ENCODE measurements at places on chromosomes 7 and 10.

- DNase-seq: no peak
These were observed 86.6 kb downstream of the COL28A1 start for GRCh38 chr7:7449055-7449454.

DNA sequence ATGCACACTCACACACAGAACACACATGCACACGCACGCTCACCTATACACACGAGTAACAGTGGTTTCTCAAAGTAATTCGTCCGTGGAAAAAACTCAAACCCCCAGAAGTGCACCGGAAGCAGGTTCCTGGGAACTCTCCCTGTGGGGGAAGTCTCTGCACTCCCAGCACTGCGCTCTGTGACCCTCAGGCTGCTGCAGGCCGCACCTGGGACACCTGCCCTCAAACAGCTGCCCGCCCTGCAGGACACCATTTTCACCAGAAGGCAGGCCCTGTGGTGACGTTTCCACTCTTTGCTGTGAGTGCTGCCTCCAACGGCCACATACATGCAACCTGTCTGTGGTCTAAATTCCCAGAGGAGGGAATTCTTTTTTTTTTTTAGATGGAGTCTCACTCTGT is 21.3 kb downstream of the YKT6 start:
- DNase-seq: no peak

DNA sequence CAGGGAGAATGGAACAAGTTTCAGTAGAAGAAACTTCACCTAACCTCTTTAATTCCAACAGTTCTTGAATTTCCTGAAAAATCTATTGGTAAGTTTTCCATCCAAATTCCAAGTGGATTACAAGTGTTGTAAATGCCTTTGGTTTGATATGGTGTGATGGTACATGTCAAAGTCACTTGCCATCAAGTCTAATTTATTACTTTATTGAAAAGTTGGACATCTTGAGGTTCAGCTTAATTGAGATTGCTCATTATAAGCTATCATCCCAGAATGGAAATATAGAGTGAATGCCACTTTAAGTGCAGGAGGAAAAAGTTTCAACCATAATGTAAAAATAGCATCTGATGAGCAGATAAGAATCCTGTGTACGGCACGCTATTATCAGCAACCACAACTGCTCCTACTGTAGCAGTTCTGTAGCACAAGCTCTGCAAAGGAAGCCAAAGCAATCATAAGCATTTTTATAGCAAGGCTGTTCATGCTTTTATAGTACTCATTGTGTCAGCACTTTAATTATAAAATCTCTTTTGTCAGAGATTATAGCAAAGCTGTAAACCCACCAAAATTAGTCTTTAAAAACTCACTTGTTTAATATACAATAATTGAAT is 991.8 kb upstream of the PHF14 start:
- no peak for DNase-seq

- no peak for DNase-seq
These were observed 108.4 kb upstream of the LYZL2 start for GRCh38 chr10:30737931-30738391.

GRCh38 chr10:18738835-18739234 is 79.6 kb downstream of the ARL5B start:
- peak; percentile 26 for DNase-seq

- peak; percentile 56 for DNase-seq
These were observed 31.7 kb upstream of the FAM204A start for GRCh38 chr10:118373786-118374185.

DNA sequence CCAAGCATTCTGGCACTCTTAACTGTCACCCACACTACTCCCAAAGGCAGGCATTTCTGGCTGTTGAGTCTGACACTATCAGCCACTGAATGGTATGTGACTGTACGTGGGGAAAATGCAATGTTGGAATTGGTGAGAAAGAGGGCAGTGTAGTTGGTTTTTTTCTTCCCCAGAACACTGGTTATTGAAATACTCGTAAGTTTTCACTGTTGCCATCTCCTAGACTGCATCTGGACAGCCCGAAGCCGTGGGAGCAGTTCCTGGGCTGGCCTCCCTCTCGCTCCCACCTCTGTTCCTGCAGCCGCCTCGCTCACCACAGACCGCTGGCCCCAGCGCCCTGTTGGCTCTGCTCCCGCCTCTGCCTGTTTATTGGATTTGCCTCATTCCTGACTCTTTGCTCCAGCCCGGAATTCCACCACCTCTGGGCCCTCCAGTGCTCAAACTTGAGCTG is 5.7 kb downstream of the PLCE1 start:
- no peak for DNase-seq

DNA sequence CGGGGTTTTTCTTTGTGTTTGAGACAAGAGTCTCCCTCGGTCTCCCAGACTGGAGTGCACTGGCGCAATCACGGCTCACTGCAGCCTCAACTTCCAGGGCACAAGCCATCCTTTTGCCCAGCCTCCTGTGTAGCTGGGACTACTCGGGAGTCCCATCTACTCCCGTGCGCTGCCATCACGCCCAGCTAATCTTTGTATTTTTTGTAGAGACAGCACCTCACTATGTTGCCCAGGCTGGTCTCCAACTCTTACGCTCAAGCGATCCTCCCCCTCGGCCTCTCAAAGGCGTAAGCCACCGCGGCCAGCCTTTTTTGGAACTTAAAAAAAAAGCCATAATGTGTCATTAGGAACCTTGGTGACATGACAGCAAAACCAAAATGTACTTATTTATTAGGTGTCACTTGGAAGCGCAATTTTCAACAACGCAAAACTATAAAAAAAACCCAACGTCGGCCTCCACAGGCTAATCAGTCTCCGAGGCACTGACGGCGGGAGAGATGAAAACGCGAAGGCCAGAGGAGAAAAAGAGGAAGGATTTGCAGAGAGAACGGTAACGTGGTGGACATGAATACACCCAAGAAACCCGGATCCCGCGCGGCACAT is 911 bp upstream of the HNRNPH3 start:
- DNase-seq: no peak

DNA sequence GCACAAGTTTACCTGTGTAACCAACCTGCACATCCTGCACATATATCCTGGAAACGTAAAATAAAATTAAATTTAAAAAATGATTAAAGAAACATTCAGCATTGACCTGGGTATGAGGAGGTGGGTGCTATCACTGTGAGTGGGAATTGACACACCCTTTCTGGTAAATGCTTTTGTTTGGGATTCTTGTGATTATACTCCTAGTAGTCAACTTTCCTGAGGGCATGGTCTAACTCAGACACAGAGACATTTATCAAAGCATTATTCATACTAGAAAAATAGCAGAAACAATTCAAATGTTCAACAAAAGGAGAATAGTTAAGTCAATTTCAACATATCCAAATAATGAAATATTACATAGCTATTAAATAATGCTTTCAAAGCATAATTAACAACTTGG is 44.2 kb downstream of the CNNM2 start:
- no peak for DNase-seq

- DNase-seq: no peak
These were observed 216.1 kb upstream of the STEAP4 start for GRCh38 chr7:88522771-88523293.

DNA sequence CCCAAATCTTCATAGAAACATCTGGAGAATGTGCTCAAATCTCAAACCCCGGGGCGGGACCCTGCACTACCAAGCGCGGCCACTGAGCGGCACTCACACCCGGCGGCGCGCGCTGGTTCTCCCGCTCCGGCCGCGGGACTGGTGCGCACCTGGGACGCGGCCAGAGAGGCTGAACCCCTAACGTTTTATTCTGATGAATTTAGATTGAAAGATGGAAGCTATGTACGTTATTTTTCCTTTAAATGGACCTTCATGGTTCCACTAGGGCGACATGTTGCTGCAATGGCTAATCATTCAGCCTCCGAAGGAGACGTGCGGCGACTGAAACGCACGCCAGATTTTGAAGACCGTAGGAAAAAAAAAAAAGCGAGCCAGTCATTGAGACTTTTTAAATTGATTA is 107.0 kb upstream of the INSIG1 start:
- no peak for DNase-seq

GRCh38 chr7:131774419-131775220 is 218.2 kb upstream of the PODXL start:
- no peak for DNase-seq

DNA sequence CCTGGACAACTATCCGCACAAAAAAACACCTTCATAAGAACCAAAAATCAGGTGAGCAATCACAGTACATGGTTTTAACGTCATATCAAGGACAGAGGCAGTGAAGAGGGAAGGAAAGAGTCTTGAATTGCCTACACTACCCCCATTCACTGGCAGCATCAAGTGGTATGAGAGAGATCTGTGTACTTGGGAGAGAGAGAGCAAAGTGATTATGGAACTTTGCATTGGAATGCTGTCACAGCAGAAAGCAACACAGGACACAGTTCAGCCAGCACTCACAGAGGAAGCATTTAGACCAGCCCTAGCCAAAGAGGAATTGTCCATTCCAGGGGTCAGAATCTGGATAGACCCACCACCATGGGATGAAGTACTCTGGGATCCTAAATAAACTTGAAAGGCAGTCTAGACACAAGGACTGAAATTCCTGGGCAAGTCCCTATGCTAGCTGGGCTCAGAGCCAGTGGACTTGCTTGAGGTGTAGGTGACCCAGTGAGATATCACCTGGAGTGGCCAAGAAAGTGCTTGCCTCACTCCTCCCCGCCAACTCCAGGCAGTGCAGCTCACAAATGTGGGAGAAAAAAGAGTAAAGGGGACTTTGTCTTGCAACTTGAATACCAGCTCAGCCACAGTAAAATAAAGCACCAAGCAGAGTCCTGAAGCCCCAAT is 30.5 kb upstream of the SFTPD start:
- DNase-seq: no peak

DNA sequence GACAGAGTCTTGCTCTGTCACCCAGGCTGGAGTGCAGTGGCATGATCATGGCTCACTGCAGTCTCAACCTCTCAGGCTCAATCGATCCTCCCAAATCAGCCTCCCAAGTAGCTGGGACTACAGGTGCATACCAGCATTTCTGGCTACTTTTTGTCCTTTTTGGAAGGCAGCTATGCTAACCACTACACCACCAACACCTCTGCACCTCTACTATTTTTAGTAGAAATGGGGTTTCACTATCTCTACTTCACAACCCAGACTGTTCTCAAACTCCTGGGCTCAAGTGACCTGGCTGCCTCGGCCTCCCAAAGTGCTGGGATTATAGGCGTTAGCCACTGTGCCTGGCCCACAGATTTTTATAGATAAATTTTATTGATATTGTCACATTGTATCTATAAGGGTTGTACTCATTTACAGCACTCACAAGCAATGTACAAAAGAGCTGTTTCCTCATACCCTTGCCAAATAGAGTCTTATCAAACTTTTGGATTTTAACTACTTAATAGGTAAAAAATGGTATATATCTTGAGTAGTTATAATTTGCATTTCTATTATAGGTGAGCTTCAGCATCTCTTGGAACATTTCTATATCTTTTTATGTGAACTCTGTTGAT is 23.7 kb downstream of the PRR15 start:
- DNase-seq: no peak

Measured in HS-5 (cell line).